Gastroesophageal sphincter (tissue), 4 donors: ENCODE measurements at places on chromosomes 1 and 21. TPM values are rescaled to one million over a fixed set of nuclear protein-coding genes. Genes with fewer than 3 reads are reported as not detected.

Gene KISS1
- total RNA-seq = not detected

- no peak for ATAC-seq
These were observed 3.4 kb upstream of the NVL start for GRCh38 chr1:224333309-224333926.

DNA sequence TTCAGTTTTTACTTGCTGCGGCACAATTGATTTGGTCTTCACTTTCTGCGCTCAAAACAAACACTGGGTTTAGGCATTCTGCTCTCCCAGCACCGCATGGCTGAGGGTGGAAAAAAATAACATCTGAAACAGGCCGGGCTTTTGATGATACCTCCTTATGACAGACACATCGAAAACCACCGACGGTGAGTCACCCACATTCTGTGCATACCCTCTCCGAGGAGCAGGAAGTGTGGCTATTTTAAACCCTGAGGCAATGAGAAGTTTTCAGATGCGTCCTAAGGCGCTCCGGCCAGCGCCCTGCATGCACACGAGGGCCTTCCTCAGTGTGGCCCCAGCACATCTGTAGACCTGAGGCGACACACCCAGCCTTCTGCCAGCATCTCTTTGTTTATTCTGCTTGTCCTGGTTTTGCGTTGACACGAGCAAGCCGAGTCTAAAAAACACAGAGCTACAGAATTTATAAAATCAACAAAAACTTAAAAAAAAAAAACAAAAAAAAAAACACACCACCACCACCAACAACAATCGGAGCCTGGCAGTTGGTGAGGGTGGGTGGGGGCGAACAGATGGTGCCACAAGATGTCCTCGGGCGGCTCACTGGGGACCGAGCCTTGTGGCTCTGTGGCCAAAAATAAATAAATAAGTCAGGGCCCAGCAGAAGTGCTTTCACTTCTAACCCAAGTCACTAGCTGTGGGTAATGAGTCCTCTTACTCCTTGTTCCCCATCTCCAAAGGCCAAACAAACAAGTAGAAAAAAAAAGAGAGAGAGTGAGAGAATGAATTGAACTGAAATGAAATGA is 162.6 kb upstream of the IRF2BP2 start:
- ATAC-seq = peak; percentile 94

Gene CLDN17
- total RNA-seq = not detected

GRCh38 chr1:998745-998994 is 1.2 kb downstream of the HES4 start:
- ATAC-seq = no peak
